ENCODE measurements at places on chromosomes 11 and 22.

DNA sequence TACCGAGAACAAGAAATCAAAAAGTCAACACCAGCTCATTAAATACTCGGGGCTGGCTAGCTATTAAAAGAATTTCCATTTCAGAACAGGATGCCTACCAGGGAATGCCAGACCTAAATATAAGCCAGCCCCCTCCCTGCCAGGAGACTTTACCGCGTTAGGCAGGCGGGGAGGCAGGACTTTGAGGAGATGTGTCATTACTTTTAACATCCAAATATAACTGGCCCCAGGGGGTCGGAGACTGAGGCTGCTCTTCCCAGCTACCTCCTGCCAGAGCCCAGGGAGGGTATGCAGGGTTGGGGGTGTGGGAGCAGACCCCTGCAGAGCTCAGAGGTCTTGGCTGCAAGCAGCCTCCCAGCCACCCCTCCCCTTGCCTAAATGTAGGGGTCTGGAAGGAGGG, 183.5 kb downstream of the DSCAML1 start:
- no peak for DNase-seq

- peak; percentile 82 for DNase-seq
Observed at GRCh38 chr11:27239305-27239942, 123.6 kb downstream of the CCDC34 start.

GRCh38 chr11:131895865-131896264, 525.5 kb downstream of the NTM start:
- DNase-seq = peak; percentile 8

- no peak for DNase-seq
Observed at GRCh38 chr11:121544956-121545355, 92.2 kb upstream of the SORL1-AS1 start.

DNA sequence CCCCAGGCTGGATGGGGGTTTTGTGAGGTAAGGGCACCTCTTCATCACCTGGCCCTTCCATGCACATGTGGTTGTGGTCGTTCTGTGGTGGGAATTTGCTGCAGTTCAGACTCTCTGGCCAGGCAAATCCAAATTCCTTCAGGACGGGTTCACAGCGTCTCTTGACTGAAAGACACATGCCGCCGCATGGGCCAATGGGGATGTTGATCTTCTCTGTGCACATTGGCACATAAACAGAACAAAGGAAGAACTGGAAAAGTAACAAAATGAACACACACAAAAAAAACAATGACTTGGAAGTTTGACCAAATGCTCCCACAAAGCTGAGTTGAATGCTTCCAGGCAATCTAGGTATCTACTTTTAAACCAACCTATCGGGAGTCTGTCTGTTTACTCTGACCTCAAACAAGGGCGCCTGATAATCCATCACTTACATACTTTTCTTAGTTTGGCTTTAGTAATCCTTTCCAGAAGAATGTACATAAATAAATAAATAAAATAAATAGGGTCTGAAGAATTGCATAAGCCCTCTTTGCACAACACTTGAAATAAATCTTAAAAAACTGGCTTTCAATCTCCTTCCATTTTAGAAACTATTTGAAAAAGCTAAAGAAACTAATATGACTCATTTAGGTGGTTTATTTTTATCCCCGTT, 2.8 kb downstream of the FZD4 start:
- no peak for DNase-seq

DNA sequence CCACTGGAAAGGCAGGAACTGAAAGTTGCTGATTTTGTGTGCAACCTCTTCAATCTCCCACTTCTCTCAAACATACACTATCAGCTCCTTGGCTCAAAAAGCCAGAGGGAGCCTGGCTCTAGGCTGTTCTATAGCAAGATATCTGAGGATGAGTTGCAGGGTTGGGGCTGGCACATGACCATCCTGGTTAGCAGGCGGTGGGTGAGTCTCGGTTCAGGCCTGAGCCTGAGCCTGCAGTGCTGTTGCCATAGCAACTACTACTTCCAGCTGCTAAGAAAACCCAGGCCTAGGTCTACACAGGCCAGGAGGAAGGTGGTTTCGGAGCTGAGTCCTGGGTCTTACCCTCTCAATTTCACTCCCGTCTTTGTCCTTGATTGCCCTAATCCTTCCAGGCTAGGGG, 39.0 kb downstream of the CWC15 start:
- peak; percentile 73 for DNase-seq

DNA sequence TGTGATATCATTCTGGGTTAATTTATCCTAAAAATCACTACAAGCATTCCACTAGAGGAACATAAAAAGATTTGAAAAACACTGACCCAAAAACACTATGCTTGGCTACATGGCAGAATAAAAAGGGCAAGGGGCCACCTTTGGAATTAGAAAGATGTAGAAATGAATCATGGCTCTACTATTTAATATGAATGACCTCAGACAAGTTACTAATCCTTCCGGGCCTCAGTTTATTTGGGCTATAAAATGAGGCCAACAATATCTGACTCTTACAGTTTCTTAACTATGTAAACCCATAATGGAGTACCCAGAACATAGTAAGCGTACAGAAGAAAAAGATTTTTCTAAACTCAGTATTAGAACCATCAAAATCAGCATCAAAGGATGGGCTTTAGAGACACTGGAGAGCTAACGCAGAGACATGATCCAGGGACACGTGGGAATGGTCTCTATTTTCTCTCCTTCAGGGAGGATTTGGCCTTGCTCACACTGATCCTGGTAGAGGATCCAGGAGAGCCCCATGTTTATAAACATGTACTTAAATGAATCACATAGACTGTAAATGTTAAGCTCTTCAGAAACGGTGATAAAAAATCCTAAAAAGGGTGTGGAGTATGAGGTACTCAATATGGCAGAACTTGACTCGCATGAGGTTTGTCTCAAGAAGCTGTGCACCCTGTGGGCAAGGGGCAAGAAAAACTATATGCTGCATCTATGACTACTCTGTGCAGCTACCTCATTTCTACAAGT, 288.4 kb upstream of the PITPNB start:
- DNase-seq = peak; percentile 56

DNA sequence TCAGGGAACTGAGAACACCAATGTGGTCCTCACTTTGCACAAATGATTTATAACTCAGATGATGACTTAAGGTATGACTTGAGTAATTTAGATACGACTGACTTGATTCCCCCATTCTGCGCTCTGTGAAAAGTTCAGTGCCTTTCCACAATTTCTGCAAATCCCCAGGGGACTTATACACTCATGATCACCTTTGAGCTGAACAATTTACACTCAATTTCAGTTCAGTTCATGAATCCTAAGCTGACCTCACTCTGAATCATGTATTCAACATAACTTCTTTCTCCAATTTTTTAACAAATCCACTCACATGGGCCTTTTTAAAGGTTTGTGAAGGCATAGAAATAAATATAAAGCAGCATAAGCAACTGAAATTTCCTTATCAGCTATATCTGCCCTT, 274.2 kb downstream of the FAM76B start:
- DNase-seq = peak; percentile 88

DNA sequence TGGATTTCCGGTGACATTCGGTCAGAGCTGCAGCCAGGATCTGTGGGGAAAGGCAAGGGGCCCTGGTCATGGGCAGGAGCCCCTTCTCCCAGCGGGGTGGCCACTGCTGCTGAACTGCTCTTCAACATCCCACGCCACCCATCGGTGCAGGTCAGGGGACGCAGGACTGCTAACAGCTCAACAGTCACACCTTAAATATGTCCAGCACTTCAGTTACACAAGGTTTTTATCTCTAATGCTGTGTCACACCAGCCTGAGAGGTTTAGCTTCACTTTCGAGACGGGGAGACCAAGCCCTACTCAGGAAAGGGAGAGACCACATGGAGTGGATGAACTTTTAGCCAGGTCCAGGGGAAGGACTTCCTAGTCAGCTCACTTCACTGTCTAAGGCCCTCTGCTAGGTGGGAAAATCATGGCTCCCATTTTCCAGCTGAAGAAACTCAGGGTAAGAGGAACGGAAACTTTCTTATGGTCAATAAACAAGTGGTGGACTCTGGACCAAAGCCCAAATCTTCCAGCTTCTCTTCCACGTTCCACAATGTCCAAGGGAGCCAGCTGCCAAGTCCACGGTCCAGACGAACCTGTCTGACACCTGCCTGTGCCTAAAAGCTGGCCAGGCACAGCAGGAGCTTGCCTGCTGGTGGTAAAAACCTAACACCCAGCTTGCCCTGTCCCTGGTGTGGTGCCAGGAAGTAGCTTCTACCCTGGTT, 21.0 kb upstream of the CHADL start:
- no peak for DNase-seq

DNA sequence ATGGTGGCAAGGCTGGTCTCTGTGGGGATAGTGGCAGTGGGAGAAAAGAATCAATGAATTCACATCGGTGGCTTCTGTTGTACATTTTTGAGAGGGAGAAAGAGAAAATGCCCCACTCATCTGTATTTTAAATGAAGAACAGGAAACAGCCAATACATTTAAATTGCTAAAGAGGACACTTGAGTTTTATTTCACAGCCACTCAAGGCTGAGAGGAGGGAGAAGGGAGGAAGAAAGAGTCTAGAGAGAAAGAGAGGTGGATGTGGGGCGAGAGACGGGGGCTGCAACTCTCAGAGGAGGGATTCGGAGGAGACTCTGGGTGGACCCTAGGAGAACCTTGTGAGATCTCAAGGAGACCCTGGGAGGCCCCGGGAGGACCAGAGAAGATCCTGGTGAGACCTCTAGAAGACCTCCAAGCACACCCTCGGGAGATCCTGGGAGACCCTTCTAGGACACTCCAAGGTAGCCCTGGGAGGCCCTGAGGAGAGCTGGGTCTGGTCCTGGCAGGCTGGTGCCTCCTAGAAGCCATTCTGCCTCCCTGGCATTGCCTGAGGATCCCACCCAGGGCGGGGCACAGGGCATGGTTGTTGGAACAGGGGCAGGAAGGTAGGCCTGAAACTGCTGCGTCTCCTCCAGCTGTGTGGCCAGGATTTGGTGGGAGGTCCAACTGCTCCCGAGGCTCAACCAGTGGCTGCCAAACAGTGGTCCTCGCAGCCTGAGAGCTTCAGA, 91.0 kb upstream of the SHISAL1 start:
- no peak for DNase-seq

DNA sequence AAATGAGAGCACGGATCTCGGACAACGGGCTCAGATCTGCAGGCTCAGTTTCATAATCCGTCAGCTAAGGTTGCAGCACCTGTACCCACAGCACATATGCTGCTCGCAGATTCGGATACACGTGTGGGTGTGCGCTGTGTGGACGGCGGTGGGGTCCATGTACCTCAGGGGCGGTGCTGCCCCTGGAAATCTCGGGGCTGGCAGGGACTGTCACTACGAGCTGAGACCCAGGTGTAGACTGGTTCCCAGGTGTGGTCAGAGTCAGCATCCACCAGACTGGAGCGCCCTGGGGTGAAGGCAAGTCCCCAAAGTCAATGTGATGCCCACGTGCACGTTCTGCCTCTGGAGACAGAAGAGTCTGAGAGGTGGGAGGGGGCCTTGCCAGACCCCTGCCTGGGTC, 989.3 kb downstream of the BRD1 start:
- no peak for DNase-seq

- no peak for DNase-seq
Observed at GRCh38 chr11:60221692-60222091, 21.2 kb downstream of the MS4A4E start.

DNA sequence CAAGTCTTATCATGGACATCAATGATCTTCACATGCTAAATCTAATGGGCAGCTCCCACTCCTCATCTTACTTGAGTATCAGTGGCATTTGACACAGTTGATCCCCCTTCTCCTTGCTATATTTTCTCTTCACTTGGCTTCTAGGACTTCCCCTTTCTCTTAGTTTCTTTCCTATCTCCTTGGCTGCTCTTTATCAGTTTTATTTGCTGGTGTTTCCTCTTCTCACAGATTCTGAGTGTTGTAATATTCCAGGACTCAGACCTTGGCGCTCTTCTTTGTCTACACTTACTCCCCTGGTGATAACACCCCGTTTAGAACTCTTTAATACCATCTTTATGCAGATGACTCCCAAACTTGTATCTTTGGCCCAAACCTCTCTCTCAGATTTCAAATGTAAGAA, 33.9 kb upstream of the RASSF10 start:
- DNase-seq = no peak

GRCh38 chr11:75836417-75836816, 21.4 kb downstream of the UVRAG start:
- DNase-seq = no peak

DNA sequence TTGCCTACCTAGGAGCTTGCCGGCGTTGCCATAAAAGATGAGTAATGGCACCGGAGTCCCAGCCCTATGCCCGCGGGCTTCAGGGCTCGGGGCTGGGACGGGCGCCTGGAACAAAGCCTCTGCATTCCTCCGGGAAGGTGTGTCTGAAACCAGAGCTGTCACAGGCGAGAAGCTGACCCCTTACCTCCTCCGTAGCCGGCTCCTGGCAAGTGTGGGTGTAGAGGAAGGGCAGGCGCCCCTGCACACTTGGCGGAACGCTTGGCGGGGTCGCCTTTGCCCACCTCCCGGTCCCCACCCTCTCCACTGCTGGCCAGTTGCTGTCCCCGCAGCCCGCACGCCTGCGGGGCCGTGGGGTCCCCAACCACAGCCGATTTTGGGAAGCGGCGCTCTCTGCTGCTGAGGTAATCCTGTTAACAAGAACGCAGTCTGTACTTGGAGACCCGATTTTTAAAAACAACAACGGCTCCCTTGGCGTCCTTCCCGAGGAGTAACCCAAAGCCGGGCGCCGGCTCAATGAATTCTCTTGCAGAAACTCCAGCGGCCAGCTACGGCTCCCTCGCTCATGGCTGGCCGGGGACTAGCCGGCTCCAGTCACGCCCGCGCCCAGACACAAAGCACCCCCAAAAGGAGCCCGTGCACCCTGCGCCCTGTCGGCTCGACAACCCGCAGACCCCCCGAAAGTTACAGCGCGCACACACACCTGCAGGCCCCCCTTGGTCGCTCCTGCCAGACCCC, 89.2 kb downstream of the PLEKHA7 start:
- DNase-seq = peak; percentile 40

GRCh38 chr22:17845790-17846189, 71.5 kb upstream of the BID start:
- DNase-seq = peak; percentile 14

DNA sequence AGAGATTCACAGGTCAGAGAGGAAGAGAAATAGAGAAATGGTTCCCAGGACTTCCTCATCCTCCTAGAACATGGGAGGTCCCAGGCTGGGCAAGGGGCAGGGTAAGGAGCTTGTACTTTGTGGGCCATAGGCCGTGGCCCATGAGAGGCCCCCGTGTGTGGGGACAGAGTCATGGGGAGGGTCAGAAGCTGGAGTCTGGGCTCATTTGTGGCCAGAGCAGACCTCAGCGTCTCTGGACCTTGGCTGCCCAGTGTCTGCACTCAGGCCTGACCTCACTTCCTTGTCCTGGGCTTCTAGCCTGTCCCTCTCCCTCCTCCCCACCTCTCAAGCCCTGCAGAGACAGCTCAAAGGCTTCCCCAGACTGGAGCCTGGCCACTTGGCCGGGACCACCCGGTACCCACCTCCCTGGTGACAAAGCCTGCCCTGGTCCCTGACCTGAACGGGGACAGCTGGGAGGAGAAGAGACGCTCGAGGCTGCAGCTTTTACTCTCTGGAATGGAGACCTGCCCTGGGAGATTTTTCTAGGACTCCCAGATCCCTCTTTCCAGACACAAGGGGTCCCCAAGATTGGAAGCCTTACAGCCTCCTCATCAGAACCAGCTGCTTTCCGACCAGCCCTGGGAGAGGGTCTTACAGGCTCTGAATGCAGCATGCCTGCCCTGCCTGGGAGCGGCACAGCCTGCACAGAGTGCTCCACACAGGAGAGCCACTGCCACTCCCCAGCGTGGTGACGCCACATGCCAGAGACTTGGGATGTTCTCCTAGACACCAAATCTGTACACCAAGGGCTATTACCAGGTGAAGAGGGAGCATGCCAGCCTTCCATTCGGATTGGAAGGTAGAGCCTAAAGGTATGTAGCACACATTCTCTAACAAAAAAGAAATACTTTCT, 569.0 kb upstream of the B3GAT1 start:
- no peak for DNase-seq
